IPS DF 19.7 (cell line): ENCODE measurements at places on chromosomes 5 and 9.

- no peak for DNase-seq
These were observed 378.3 kb upstream of the WWC1 start for GRCh38 chr5:167912941-167913665.

GRCh38 chr5:135194573-135195269, 160.7 kb upstream of the PITX1 start:
- DNase-seq, result no peak

- no peak for DNase-seq
These were observed 42.4 kb upstream of the TJP2 start for GRCh38 chr9:69131682-69132081.

DNA sequence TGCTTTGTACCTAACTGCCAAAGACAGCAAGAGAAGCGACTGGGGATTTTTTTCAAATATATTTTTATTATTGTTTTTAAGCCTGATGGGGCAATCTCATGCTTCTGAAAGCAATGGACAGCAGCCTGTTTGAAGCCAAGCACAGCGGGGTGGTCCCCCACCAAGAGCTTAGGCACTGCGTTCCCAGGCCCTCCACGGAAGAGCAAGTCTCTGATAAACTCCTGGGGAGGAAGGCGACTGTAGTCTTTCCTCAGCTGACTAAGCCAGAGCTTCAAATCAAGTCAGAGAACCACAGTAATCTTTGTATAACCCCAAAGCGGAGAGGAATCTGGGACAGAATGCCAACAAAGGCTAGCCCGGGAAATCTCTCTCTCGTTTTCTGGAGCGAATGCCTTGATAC, 54.4 kb downstream of the ARSB start:
- DNase-seq, result no peak

DNA sequence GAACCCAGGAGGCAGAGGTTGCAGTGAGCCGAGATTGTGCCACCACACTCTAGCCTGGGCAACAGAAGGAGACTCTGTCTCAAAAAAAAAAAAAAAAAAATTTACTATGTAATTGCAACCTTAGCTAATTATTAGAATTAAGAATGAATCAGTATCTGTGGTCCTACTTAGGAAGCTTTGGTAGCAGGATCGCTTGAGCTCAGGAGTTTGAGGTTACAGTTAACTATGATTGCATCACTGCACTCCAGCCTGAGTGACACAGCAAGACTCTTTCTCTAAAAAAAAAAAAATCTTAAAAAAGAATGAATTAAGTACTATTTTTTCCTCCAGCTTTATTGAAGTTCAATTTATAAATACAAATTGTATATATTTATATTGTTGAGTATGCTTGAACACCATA, 16.7 kb downstream of the NDUFAF2 start:
- no peak for DNase-seq

GRCh38 chr9:1878811-1879210, 136.3 kb upstream of the SMARCA2 start:
- DNase-seq, result no peak
